Natural killer cell (primary cell): ENCODE measurements at places on chromosomes 6 and 20. TPM values are rescaled to one million over a fixed set of nuclear protein-coding genes. Genes with fewer than 3 reads are reported as not detected.

IRF4 gene
- total RNA-seq = 3.5 TPM

DNA sequence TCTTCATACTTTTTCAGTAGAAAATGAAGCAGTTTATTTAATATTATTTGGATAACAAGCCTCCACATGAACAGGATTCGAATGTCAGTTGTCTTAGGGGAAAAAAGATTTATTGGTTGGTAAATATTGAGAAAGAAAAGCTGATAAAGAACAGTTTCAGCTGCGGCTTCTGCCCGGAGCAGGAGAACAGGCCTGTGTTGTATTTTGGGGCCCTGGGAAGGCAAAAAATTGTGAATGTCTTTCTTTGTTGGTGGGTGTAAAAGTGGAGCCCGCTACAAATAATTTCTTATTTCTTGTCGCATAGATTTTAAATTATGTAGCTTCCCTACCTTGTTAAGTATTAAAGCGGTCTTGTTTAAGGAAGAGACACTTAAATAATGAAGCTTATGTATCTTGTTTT is 90.5 kb upstream of the PAX1 start:
- no peak for DNase-seq

C4A gene
- 5.4 TPM for total RNA-seq

DNA sequence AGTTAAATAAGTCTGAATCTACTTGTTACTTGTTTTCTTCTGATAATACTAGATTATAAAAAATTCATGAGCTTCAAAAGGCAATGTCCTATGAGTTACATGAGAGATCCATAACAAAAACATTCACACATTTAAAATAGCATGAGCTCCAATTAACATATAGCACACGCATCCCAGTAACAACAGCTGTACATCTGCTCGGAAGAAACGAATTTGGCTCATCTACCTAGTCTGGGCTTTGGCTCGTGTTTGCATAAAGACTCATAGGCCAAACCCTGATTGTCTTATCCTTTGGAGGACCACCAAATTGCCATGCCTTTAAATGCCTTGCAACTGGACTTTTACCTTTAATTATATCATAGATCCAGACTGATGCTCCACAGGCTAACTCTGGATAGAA is 259.7 kb upstream of the CHD6 start:
- no peak for DNase-seq

DNA sequence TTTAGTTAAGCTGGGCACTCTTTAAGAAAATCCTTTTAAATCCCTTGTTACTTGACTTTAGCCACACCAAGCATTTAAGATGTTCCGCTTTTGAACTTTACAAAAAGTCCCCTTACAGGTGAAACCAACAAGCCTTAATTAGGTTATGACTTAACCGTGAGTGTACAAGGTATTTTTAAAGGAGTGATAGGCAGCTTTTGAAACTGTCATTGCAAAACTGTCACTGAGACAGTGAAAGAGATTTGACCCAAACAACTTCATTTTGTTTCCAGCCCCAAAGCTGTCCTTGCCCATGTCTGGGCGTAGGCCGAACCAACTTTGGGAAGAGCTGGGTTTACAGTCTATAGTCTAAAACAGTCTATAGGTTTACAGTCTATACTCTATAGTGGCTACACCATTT is 305.4 kb downstream of the FARS2 start:
- DNase-seq = no peak

DNA sequence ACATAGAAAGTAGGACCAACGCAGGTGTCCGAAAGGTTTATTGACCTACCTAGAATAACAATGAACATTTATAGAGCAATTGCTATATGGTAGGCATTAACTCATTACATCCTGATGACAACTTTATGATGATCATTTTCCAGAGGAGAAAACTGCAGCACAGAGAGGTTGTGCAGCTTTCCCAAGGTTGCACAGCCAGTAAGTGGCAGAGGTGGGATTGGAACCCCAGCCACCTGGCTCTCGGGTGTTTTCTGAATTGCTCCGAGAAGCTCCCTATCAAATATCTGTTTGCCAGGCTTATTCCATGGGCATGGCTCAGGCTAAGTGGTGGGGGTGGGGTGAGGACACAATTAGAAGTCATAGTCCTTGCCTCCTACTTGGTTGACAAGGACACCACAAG is 24.1 kb upstream of the NFATC2 start:
- DNase-seq = no peak

GRCh38 chr6:56079751-56080540 is 167.4 kb downstream of the COL21A1 start:
- no peak for DNase-seq

DNA sequence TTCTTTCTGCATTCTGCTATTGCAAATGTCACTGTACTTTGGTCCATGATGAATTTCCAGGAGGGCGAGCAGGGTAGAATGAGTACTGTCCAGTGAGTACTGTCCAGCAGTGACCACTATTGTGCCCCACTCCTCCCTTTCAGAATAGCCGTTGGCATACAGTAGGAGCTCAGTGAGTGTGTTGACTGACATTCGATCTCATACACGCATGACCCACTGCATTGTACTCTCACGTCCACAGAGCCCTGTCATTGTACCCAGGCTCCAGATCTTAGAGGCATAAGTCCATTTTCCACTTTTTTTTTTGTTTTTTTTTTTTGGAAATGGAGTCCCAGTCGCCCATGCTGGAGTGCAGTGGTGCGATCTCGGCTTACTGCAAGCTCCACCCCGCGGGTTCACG is 8.2 kb downstream of the DYNLRB1 start:
- no peak for DNase-seq
